ENCODE measurements at places on chromosomes 1 and 21. TPM values are rescaled to one million over a fixed set of nuclear protein-coding genes. Genes with fewer than 3 reads are reported as not detected.

The RHEX gene
- not detected for total RNA-seq

The PHF13 gene
- total RNA-seq: 12.5 TPM

The FALEC gene
- total RNA-seq: not detected

The EXOSC10 gene
- 69.8 TPM for total RNA-seq

The LINGO4 gene
- not detected for total RNA-seq

The SIPA1L2 gene
- total RNA-seq: 1.7 TPM

The CRB1 gene
- total RNA-seq: not detected

The ASPM gene
- total RNA-seq: 37.3 TPM

The C2CD2 gene
- total RNA-seq: 7.1 TPM

The PROX1 gene
- 0.09 TPM for total RNA-seq

The S100A7 gene
- not detected for total RNA-seq

The ELAPOR1 gene
- 4.7 TPM for total RNA-seq

The NR1I3 gene
- not detected for total RNA-seq

The S100A3 gene
- not detected for total RNA-seq

DNA sequence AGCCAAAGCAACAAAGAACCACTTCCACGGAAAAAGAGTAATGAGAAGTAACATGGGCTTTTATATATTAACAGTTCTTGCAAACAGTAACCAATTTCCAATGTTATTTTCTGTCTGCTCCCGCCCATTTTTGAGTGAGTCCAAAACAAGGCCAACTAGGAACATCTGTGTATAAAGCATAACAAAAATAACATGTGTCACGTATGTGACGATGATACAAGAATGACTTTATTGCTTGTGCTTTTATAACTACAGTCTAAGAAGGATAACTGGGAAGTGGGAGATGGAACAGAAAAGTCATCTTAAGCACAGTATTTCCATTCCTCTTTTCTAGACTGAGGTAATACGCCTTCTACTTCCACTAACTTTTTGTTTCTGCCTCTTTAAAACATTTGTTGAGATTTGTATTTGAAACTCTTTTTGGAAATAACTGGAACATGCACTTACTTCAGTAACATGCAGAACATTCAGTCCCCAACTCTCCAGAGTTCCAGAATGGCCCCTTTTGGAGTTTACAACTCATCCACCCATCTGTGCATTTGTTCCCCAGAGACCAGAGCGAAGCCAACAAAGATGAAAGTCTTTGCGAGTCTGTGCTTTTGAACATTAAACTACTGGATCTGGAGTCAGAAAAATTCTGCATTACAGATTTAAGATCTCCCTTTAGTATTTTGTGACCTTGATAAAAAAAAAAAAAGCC lies 143.0 kb upstream of the ZRANB2 start:
- no peak for DNase-seq

GRCh38 chr1:72111662-72112061 lies 170.7 kb downstream of the NEGR1 start:
- DNase-seq: no peak

DNA sequence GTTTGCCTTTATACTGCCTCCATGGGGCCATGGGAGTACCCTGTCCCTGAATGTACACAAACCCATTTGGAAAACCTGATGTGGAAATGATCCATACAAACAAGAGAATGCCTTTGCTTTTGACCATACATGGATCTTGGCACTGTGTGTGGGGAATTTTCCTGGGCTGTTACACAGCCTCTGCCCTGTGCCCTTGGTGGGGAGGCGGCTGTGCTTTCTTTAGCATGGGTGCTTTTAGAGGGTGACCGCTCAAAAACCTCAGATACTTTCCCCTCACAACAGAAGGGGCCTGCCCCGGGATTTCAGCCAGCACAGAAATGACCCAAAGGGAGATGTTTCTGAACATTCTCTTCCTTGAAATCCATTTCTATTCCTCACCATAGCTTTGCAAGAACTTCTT lies 194.8 kb downstream of the LMO4 start:
- no peak for DNase-seq

GRCh38 chr1:2208309-2209239 lies 14.0 kb upstream of the FAAP20 start:
- DNase-seq: no peak

DNA sequence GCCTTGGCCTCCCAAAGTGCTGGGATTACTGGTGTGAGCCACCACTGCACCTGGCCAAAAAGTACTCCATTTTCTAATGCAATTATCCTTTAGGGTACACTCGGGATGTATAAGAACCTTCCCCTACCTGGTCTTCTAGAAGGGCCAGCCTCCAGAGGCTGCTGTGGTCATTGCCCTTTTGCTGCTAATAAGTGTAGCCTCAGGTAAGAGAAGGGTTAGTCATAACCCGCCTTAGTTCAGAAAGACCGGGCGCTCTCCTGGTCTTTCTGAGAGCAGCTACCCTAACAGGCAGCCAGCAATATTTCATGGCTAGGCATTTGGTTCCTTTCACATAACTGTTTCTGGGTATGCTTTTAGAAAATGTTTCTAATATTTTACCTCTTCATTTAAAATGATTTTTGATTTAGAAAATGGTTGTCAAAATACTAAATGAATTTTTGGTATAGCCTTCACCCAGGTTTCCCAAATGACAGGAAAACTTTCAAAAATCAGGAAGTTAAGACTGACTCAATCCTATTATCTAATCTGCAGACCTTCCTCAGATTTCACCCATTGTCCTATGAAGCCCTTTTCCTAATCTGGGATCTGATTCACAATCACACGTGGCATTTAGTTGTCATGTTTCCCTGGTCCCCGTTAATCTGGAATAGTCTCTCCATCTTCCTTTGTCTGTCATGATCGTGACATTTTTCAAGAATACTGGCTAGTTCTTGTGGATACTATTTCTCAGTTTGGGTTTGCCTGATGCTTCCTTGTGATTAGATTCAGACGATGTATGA lies 479.0 kb downstream of the SIPA1L2 start:
- DNase-seq: no peak

- DNase-seq: no peak
Observed at GRCh38 chr1:175687622-175688415, 55.6 kb downstream of the TNR start.

- DNase-seq: no peak
Observed at GRCh38 chr1:162204823-162205155, 135.3 kb downstream of the NOS1AP start.

- DNase-seq: no peak
Observed at GRCh38 chr1:185208626-185209180, 51.7 kb downstream of the SWT1 start.

DNA sequence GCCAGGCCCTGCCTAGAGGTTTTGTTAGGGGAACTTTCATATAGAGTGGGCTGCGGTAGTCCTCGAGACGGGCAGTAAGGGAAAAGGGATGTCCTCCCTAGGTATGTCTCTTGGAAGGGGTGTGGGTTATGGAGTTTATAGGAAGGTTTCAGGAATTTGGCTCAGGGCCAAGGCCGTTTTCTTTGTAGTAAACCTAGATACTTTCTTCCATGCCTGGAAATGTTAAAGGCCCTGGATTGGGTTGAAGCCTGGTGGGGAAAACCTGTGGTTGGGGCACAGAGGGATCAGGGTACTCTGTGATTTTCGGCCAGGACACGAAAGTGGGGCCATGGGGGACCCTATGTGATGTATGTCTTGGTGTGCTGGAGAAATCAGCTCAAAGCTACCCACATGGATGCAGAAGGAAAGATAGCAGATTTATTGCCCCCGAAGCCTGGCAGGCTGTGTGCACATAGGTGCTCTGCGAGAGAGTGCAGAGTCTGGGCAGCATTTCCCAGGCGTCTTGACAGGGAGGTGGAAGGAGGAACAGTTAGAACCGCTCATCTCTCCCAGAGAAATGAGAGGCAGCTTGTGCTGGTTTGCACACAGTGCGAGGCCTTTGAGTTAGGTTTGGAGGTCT lies 1.7 kb downstream of the SNAP47 start:
- DNase-seq: no peak

GRCh38 chr1:119662034-119662437 lies 14.0 kb upstream of the ZNF697 start:
- DNase-seq: no peak

DNA sequence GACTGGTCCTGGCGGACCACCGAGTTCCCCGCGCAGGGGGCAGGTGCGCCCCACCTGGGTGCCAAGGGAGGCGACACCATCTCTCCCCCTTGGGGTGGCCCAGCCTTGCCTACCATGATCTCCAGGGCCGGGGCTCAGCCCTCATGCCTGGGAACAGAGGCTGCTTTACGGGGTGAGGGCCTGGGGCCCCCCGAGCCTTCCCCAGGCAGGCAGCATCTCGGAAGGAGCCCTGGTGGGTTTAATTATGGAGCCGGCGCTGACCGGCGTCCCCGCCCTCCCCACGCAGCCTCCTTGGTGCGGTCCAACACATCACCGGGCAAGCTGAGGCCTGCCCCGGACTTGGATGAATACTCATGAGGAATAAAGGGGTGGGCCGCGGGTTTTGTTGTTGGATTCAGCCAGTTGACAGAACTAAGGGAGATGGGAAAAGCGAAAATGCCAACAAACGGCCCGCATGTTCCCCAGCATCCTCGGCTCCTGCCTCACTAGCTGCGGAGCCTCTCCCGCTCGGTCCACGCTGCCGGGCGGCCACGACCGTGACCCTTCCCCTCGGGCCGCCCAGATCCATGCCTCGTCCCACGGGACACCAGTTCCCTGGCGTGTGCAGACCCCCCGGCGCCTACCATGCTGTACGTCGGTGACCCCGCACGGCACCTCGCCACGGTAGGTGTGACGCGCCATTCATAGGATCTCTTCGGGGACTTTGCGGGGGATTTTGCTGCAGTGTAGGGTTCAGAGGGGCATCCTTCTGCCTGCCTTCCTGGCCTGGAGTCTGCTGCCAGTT lies 38.2 kb downstream of the TP73 start:
- no peak for DNase-seq

DNA sequence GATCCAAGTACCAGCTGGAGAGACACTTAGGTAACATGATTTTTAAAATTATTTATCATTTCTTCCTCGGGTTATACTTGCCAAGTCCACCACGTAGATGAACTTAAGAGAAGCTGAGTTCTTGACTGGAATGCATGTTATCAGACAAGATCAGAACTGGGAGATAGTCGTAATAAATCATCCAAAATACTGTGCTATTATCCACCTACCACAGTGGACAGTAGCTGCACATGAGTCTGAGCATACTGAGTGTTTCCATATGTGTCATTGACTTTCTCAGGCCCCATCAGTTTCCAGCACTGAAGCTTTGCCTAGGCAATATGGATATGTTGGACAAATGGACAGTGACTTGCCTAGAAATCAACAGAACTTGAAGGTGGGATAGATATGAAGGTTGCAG lies 77.9 kb upstream of the RRP15 start:
- DNase-seq: no peak

DNA sequence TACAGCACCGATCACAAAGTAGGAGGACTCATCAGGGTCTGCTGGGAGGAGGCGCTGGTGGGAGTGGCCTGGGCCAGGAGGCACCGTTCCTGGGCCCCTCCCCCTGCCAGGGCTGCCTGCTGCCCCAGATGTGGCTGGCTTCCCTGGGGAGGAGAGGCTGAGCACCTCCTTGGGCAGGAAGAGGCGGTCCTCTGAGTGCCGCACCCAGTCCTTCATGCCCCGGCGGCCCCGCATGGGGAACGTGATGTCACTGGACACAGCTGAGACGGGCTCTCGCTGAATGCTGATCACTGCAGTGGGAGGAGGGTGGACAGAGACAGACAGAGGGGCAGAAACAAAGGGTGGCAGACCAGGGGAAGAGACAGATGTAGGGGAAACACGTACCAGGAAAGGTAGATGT lies 24.8 kb downstream of the ADGRB2 start:
- peak; percentile 64 for DNase-seq

- DNase-seq: no peak
Observed at GRCh38 chr1:178030467-178030866, 60.6 kb upstream of the SEC16B start.

DNA sequence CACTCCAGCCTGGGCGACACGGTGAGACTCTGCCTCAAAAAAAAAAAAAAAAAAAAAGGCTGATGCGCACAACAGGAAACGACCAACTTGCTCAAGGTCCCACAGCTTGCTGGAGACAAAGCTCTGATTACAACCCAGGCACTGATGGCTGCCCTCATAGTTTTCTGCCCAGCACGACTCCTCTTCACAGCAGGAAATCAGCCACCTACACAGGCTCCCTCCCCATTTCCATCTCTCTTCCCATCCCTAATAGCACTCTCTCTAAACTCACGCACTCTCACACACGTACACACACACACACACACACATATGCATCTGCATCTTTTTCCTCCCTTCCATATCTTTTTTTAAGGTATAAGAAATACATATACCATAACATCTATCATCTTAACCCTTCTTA lies 153.5 kb upstream of the SOD1 start:
- no peak for DNase-seq

- no peak for DNase-seq
Observed at GRCh38 chr1:198667186-198667585, 28.3 kb downstream of the PTPRC start.

DNA sequence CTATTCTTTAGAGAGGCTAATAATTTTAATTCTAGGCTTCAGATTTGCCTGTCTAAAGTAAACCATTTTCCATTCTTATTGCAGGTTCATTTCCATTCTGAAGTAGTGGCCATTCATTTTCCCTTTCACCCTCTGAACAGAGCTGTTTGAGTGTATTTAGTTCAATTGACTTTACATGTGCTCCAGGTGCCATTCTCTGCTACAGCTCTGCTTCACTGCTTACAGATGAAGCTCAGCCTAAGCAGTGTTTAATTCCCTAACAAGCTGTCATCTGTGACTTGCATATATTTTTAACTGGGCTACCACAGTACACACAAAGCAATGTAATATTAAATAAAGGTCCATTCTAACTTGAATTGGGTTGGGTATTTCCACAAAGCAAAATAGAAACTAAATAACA lies 1031.6 kb downstream of the KCNT2 start:
- no peak for DNase-seq

- DNase-seq: no peak
Observed at GRCh38 chr1:6123816-6124215, 56.3 kb downstream of the CHD5 start.

DNA sequence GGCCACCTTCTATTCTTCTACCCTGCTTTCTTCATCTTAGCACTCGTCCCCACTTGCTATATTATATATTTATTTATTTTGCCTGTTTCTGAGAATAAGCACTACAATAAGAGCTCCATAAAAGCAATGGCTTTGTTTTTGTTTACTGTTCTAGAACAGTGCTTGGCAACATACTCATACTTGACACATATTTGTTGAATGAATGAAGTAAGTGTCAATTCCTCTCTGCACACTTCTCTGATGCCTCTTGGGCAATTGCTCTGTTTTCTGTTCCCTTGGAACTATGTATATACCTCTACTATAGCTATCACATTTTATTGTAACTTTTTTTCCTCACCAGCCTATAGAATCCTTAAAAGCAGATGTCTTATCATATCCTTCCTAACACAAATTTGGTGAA lies 7.5 kb upstream of the SLC19A2 start:
- DNase-seq: no peak

DNA sequence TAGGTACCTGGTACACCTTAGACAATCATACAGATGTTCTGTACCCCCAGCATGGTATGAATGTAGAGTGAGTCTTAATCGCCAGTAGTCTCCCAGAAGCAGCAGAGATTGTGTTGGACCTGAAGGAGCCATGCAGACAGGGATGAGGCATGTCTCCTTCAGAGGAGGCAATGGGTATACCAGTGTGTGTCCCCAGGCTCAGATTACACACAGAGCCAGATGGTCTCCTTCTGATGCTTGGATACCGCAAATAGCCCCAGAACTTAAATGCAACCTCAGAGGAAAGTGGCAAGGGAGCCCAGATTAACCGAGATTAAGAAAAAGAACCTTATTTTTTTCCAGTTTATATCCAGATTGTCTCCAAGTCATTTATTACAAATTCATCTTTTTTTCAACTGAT lies 96.8 kb upstream of the C21orf91 start:
- no peak for DNase-seq

- no peak for DNase-seq
Observed at GRCh38 chr1:242203262-242203661, 204.4 kb upstream of the MAP1LC3C start.

All from activated CD8-positive, alpha-beta T cell treated with anti-CD3 and anti-CD28 coated beads for 36 hours (primary cell).